ENCODE measurements at places on chromosomes 3 and 15.

DNA sequence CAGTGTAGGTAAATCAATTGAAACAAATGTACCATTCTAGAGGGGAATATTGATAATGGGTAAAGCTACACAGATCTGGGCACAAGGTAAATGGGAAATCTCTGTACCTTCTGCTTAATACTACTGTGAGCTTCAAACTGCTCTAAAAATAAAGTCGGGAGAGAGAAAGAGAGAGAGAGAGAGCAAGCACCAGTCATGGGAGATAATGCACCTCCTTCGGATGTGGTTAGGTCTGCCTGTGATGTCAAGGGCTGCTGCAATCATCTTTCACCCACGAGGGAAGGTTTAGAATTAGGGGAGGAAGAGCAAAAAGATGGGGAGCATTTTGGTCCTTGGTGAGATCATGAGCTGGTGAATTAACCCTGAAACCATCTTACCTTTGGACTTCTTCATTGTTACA is 219.1 kb downstream of the ZNF385D start:
- DNase-seq: no peak

DNA sequence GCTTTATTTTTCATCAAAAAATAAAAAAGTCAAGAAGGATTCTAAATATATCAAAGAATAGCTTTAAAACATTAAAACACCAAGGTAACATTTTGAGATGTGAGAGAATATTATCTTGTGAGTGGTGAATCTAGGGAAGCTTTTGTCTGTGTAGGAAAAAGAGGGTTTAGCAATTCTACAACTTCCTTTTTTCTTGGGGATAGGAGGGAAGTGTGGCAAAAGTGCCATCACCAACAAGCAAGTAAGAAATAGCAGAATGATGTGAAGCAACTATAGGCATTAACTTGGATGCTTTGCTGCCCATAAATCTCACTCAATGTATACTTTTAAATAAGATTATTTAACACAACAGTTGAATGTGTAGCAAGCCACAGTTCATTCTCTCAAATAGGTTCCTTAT is 57.8 kb upstream of the SUCLG2 start:
- no peak for DNase-seq

GRCh38 chr3:112128843-112129727 is 4.0 kb downstream of the GCSAM start:
- no peak for DNase-seq

GRCh38 chr3:107657971-107658370 is 135.2 kb downstream of the BBX start:
- no peak for DNase-seq
